ENCODE measurements at places on chromosomes 16 and 17. TPM values are rescaled to one million over a fixed set of nuclear protein-coding genes. Genes with fewer than 3 reads are reported as not detected.

GRCh38 chr17:39700148-39700987 is 504 bp downstream of the ERBB2 start:
- DNase-seq: no peak
- H3K27ac ChIP-seq: no peak overlapping the region
- H3K4me1 ChIP-seq: no peaks in the 10 kb centered on the region
- H3K4me3 ChIP-seq: no peak overlapping the region
- H3K36me3 ChIP-seq: no peaks in the 10 kb centered on the region

DNA sequence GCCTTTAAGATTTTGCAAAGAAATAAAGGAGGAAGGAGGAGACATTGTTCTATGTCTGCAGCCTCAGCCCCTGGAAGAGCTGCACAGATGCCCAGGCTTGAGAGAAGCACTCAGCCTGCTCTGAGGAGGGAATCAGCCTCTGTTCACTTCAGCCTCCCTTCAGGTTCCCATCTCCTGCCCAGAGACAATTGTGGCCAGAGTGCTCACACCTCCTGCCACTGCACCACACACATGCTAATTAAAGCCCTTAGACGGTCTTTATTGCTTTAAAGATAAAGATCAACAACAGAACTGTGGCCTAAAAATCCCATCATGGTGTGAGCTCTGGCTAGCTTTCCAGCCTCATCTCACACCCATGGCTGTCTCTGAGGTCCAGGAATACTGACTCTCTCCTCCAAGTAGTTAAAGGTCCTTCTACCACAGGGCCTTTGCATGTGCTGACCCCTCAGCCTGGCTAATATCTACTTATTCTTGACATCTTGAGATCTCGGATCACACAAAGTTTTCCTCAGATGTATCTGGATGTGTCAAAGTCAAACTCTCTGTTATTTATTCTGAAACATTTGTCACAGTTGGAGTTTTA is 33.8 kb downstream of the CHD9NB start:
- no peak overlapping the region for H3K27ac ChIP-seq
- no peaks in the 10 kb centered on the region for H3K36me3 ChIP-seq
- no peaks in the 10 kb centered on the region for H3K4me1 ChIP-seq
- no peak overlapping the region for H3K4me3 ChIP-seq
- H3K27me3 ChIP-seq: no peaks in the 10 kb centered on the region

GNGT2 gene
- 25.3 TPM for total RNA-seq

- no peak for DNase-seq
- H3K4me1 ChIP-seq: peaks cover 3% of the 10 kb centered on the region
- no peak overlapping the region for H3K4me3 ChIP-seq
- H3K36me3 ChIP-seq: no peaks in the 10 kb centered on the region
- H3K27me3 ChIP-seq: no peaks in the 10 kb centered on the region
Measured at GRCh38 chr16:66538910-66539309, 11.0 kb downstream of the TK2 start.

GRCh38 chr16:88685156-88686061 is 898 bp downstream of the SNAI3 start:
- H3K4me1 ChIP-seq: peaks cover 47% of the 10 kb centered on the region
- no peak overlapping the region for H3K27ac ChIP-seq
- peak; percentile 79 for DNase-seq

- DNase-seq: peak; percentile 55
- peak overlapping the region; percentile 97 for H3K27ac ChIP-seq
- H3K4me1 ChIP-seq: peaks cover 57% of the 10 kb centered on the region
Measured at GRCh38 chr17:50146927-50147665, 3.4 kb downstream of the PPP1R9B start.

- H3K36me3 ChIP-seq: no peaks in the 10 kb centered on the region
- no peak for DNase-seq
- no peak overlapping the region for H3K27ac ChIP-seq
- peaks cover 4% of the 10 kb centered on the region for H3K4me1 ChIP-seq
- no peak overlapping the region for H3K4me3 ChIP-seq
Measured at GRCh38 chr17:67474081-67474661, 97.1 kb downstream of the PITPNC1 start.

DNA sequence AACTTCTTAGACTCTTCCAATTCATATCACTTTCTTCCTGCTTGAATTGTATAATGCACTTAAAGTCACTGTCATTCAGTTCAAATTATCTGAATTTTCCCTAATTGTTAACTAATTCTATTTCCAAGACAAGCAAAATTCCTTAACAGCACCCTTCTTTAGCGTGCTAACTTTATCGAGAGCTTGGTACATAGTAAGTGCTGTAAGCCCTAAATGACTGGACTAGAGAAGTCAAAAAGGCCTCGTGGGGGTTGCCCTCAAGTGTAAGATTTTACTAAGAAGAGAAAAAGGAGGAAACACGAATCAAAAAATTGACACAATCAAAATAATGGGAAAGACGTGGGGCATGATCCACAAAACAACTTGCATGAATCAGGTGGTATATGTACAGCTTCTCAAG is 11.3 kb downstream of the KANSL1 start:
- H3K36me3 ChIP-seq: no peaks in the 10 kb centered on the region
- no peaks in the 10 kb centered on the region for H3K27me3 ChIP-seq
- no peak overlapping the region for H3K4me3 ChIP-seq
- no peak for DNase-seq

DNA sequence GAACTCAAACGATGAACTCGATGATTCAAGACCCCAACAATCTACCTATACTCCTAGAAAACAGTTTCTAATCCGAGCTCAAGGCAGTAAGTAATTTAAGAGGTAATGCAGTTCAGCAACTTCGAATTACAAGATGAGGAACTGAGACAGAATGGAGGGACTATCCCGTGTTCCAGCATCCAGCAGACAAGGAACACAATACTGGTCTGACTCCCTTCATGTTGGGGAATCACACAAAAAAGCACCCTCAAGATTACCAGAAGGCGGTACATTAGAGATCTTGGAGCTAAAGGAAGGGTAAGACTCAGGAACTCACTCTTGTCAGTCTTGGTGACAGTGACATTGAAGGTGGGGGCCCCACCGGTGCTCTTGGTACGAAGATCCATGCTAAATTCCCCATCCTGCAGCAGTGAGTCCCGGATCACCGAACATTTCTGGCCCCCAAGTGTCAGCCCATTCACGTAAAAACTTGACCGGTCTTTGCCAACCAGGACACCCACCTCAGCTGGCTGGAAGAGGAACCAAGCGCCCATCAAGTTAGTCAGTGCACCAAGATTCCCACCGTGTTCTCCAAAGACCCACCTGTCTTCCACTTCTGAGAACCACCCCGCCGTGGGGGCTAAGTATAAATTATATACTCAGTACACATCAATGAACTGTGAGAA is 1.9 kb downstream of the PFN1 start:
- H3K4me3 ChIP-seq: peak overlapping the region; percentile 99
- H3K4me1 ChIP-seq: peaks cover 78% of the 10 kb centered on the region
- H3K27ac ChIP-seq: peak overlapping the region; percentile 98
- peaks cover 35% of the 10 kb centered on the region for H3K36me3 ChIP-seq
- H3K27me3 ChIP-seq: no peaks in the 10 kb centered on the region

GRCh38 chr16:85554889-85555718 is 58.0 kb upstream of the GSE1 start:
- no peak overlapping the region for H3K27ac ChIP-seq
- H3K27me3 ChIP-seq: peaks cover 6% of the 10 kb centered on the region
- DNase-seq: peak; percentile 53
- H3K4me3 ChIP-seq: peak overlapping the region; percentile 68
- H3K4me1 ChIP-seq: peaks cover 46% of the 10 kb centered on the region

- H3K36me3 ChIP-seq: peaks cover 17% of the 10 kb centered on the region
- no peaks in the 10 kb centered on the region for H3K27me3 ChIP-seq
- peak overlapping the region; percentile 96 for H3K4me3 ChIP-seq
Measured at GRCh38 chr17:41965694-41966462, 717 bp upstream of the CNP start.
